Thyroid gland (tissue), 4 donors: ENCODE measurements at places on chromosomes 6 and 20. TPM values are rescaled to one million over a fixed set of nuclear protein-coding genes. Genes with fewer than 3 reads are reported as not detected.

FAM209A gene
- total RNA-seq = not detected

MEI4 gene
- total RNA-seq = 0.67 TPM

MYO6 gene
- 36.1 TPM for total RNA-seq

DNA sequence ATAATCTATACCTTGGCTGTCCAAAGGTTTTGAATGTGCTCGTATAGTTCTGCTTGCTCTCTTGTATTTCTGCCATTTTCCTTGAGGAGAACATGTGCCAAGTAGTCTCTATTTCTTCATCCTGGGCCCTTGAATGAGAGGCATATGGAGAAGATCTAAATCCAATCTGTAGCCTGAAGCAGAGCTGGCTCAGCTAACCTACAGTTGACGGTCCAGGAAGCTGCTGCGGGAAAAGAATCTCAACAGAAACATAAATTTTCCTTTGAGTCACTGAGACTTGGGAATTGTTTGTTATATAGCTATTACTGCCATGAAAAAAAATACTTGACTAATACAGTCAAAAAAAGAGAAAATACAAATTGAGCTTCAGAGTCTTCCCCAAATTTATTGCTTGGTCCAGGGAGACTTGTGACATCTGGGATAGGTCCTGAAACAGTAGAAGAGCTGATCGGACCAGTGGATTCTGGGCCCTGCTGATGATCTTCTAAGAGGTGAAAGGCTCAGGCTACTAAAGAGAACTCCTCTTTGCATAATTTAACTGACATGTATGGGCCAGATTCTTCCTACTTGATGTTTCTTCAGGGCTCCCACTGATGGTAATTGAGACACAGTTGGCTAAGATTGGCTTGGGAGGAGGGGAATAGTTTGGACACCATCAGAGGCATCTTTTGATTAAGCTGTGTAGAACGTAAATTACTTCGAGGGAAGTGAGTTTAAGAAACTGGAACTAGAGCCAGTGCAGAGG, 29.9 kb upstream of the PLCB4 start:
- DNase-seq = no peak

DNA sequence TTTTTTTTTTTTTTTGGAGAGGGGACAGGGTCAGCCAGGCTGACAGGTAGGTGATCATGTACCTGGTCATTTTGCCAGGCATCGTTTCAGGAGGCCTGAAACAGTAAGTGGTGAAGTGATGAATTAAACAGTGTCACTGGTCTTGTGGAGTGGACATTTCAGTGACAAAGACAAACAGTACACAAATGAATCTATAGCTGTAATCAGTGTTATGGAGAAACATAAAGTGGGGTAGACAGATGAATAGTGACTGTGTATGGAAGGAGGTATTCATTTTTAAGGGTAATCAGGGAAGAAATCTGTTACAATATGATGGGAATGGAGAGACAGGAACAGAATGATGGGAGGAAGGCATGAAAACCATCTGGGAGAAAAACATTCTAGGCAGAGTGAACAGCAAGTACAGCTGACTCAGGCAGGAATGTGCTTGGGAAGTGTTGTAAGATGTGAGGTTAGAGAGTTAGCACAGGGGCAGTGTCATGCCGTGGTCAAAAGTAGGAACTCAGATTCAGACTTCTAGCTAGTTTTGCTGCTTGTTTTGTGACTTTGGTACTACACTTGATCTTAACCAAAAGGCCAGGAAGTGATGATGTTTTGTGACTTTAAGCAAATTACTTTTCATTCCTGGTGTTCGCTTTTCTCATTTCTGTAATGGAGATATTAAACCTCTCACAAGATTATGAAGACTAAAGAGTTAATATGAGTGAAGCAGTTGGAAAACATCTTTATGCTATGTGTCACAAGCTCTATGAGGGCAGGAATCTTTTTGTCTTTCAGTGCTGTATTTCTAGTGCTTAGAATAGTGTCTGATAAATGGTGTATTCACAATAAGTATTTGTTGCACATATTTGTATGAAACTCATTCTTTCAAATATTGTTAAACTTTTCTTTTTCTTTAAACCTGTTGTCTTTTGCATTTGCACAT, 43.4 kb downstream of the QKI start:
- DNase-seq = no peak

GRCh38 chr6:30570740-30571074, 535 bp upstream of the ABCF1 start:
- DNase-seq = no peak

DNA sequence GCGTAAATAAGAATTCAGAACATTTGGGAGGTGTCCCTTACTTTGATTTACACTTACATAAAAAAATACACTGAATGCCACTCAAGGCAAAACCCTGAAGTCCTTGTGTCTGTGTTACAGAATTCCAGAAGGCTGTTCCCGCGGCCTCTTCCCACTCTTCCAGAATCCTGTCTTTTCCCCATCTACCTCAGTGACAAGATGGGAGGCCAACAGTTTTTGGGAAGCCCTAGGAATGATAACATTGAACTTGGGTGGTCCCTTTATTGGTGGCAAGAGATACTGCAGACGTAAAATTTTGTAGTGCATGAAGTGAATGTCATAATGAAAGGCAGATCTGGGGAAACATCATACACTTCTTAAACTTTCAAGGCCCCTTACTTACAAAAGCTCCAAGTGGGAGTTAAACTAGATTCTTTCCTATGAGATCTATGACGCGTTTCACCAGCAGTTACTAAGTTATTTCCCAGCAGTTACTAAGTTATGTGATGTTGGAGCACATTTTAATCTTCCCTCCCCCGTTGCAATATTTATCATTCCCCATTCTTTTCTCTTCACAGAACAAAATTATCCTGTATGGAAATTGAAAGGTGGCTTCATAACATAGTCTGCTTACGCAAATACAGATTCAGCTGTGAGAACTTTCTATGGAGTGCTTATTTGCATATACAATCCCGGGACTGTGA, 79.5 kb downstream of the BCAS1 start:
- no peak for DNase-seq
